ENCODE measurements at places on chromosomes 2 and 18.

GRCh38 chr2:150097901-150098531, 389.5 kb downstream of the RND3 start:
- DNase-seq, result no peak

- peak; percentile 28 for DNase-seq
Observed at GRCh38 chr2:43221763-43222474, 4.5 kb downstream of the ZFP36L2 start.

GRCh38 chr2:109611467-109612095, 2.2 kb downstream of the SEPTIN10 start:
- DNase-seq, result no peak

GRCh38 chr2:184938221-184938985, 340.1 kb downstream of the ZNF804A start:
- DNase-seq, result no peak

DNA sequence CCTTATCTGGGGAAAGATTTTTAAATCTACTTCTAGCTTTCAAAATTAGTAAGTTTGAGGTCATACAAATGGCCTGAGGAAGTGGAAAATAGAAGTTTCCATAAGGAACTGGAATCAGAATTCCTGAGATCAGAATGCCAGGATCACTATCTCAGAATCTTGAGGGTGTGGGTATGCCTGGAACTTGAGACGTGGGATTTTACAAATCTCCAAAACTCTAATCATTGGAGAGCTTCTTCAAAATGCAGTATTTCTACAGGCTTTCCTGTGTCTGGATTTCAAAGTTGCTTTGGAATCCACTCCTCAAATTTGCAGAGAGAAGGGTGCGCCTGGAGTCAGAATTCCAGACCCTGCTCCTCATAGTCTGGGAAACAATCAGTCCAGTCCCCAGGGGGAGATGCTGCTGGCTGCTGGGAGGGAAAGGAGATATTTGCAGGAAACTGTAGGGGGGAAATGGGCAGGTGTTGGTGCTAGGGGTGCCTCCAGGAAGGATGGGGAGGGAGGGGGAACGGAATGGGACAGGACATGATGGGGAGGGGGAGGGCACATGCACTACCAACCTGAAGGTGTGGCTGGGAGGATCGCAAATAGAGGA, 31.0 kb upstream of the CATIP start:
- DNase-seq, result no peak

- no peak for DNase-seq
Observed at GRCh38 chr2:197113275-197113711, 186.8 kb upstream of the PGAP1 start.

DNA sequence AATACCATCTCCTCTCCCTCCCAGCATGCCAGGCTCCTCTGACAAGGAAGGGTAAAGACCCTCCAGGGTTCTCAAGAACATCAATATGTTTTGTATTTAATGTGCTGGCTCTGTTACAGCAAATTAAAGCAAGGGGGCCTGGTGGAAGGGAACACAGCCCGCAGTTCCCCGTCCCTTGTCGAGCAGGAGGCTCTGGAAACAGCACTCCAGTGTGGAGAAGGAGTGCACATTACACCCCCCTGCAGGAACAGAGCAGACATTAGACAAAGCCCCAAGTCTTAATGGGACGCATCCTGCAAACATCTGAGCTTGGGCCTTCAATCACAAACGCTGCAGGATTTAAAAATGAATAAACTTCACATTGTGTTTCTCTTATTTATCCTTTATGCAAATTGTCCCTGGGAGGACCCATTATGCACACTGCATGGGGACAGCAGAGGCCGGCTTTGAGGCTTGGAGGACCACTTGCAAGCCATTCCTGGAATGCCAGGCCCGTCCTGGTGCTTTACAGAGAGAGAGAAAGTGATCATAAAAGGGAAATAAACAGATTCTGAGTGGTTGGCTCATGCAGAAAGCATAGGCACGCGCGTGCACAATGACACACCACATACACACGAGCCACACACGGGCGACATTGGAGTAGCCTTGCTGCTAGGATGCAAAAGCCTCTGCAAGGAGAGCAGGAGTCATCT, 328.7 kb downstream of the SMAD2 start:
- no peak for DNase-seq

All from stimulated activated naive CD4-positive, alpha-beta T cell treated with Interleukin-2 at 50 U/mL for 16 hours (primary cell).